HCT116 (cell line): ENCODE measurements at places on chromosomes 7 and 10. TPM values are rescaled to one million over a fixed set of nuclear protein-coding genes. Genes with fewer than 3 reads are reported as not detected.

GRCh38 chr7:151383638-151384351 is 26.0 kb downstream of the WDR86 start:
- no peak for DNase-seq

Gene ZPBP
- total RNA-seq: not detected

DNA sequence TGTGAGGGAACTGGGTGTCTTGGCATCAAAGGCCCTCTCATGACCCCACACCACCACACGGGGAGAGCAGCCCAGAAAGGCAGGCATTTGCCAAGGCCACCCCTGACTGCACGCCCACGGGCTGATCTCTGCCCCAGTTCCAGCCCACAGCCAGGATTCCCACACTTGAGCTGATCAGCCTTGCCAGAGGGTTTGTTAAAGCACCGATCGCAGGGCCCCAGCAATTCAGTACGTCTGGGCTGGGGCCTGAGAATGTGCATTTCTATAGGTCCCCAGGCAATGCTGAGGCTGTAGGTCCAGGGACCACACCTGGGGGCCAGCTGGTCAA is 103.9 kb downstream of the TNS3 start:
- DNase-seq: no peak

Gene MUC3A
- 30.8 TPM for total RNA-seq

Gene GRM3
- total RNA-seq: not detected

Gene PPP1R9A
- total RNA-seq: 13.5 TPM

DNA sequence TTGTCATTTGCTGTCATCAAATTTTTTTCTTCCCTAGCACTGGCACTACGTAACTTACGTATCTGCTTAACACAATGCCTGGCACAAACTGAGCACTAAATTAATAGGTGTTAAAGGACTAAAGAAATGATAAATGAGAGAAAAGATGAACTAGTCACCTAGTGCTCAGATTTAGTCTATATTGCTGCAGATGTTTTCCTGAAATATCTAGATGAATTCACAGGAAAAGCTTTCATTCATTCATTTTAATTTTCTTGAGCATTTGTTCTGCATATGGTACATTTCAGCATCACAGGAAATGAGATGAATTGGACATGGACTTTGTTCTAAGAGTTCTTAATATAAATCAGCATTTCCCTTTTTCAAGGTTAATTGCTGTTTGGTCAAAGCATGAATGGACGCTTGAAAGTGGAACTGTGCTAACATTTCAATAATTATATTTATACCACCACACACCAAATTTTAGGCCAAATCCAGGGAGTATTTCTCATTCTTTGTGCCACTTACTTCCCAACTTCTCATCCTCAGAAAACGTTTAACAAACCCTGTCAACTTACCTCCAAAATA is 163.2 kb upstream of the MDFIC start:
- no peak for DNase-seq

- DNase-seq: no peak
Measured at GRCh38 chr10:62186999-62187675, 81.5 kb downstream of the RTKN2 start.

DNA sequence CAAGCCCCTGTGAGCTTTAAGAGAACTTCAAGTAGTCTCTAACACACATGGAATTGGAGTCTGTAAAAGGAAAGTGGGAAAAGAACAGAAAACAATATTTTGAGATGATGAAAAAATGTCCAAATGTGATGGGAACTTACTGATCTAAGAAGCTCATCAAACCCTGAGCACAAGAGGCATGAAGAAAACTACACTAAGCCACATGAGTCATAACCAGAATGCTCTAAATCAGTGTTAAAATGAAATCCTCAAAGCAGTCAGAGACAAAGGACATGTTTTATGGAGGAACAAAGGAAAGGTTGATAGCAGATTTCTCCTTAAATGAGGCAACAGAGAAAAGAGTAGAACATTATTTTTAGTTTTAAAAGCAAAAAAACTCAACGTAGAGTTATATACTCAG is 37.2 kb downstream of the ZNF33A start:
- no peak for DNase-seq

Gene CCDC172
- total RNA-seq: not detected

- DNase-seq: no peak
Measured at GRCh38 chr10:88676283-88677060, 12.2 kb downstream of the LIPF start.

DNA sequence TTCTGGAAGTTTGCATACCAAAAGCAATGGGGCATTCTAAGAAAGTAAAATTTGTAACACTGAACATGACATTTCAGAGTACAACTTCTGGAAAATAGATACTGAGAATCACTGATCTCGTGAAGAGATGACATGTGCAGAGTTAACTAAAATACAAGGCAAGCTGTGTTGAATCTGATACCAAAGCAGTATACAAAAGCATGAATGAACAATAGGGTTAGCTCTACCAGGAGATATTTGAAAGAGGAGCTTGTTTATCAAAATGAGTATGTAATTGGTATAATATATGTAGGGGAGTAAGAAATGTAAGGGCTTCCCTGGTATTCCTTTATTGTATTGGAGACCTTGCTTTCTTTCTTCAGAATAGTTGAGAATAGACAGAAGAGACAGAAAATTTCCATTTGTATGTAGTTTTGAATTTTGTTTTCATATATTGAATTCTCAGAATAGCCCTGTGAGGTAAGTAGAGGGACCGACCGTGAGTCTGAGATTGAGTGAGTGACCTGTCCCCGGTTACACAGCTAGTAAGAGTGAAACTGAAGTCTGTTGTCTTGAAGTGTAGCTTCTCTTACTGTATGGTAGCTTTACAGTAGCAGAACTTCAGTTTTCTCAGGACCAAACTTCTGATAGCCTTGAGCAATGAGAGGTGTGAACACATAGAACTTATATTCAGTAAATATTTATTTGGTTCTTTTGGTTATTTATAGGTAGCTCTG is 5.0 kb downstream of the HBP1 start:
- DNase-seq: no peak

Gene KCNH2
- 9.7 TPM for total RNA-seq

Gene TMEM254
- 12.1 TPM for total RNA-seq

Gene SCIN
- 0.22 TPM for total RNA-seq

- no peak for DNase-seq
Measured at GRCh38 chr7:80922253-80923049, 3.6 kb upstream of the SEMA3C start.

- DNase-seq: no peak
Measured at GRCh38 chr7:34837316-34837715, 179.3 kb downstream of the NPSR1 start.

Gene UNC5B
- total RNA-seq: 22.0 TPM

GRCh38 chr7:17269341-17270221 is 28.9 kb upstream of the AHR start:
- no peak for DNase-seq

DNA sequence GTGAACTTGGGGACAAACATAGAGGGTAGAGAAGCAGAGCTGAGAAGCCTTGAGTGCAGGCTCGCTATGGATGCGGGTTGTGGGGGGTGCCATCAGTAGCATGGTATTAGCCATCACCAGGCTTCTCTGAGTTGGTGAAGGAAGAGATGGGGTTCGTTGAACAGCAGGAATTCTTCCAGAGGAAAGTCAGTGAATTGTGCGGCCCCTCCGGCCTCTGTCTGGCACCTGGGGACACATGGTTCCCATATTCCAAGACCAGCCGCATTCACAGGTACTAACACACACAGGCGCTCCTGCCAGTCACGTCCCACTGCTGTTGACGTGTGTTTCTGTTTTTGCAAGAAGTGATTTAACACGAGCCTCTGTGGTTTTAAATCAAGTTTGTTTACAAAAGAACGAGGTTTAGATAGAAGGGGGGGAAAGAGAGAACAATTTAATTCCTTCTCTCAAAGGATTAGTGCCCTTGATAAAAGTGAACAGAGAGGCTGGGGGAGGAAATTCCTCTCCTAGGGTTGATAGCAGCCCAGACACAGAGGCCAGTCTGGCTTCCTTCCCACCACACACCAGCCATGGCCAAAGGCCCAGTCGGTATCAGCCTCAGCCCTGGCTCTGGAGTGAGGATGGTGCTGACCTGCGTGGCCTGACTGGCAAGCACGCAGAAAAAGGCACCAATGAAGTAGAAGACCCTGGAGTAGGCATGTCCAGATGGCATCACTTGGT is 252.6 kb upstream of the IGFBP3 start:
- no peak for DNase-seq

GRCh38 chr7:55573234-55573900 is 1.1 kb upstream of the VOPP1 start:
- DNase-seq: no peak

Gene MLXIPL
- total RNA-seq: 79.4 TPM

DNA sequence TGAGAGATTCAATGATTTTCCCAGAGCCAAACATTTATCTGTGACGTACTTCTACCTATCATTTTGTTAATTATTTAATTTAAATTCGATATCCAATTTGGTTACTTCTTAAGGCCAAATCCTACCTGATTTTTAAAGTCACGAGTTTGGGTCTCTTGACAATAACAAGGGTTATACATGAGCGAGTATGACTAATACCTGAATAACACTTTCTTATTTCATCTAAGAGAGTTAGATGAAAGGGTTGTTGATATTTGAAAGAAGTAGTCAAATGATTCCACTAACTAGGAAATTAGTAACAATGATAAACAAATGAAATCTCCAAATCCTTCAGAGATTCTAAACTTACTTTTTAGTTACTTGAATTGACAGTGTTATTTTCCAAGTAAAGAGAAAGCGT is 1086.9 kb downstream of the XPNPEP1 start:
- no peak for DNase-seq

Gene CYP2E1
- 1.5 TPM for total RNA-seq

DNA sequence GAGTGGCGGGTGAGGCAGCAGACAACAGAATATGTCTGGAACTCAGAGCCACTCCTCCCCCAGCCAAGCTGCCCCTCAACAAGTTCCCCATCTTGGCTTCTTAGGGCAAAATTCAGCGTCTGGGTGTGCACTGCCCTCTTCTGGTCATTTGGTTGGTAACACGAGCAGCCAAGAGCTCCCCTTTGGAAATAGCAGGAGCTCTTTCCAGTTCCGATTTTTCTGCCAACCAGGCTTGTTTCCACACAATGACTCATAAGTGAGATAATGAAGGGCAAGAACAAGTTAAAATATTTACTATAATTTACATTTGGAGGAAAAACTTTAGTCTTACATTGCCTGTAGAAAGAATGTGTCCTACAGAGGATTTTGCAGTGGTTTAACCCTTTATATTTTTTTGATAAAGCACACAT is 70.5 kb downstream of the ADCYAP1R1 start:
- peak; percentile 79 for DNase-seq
